ENCODE measurements at places on chromosomes 2 and 18.
A peak's percentile ranks its signal among the peaks of the same experiment; 100 is the strongest.

DNA sequence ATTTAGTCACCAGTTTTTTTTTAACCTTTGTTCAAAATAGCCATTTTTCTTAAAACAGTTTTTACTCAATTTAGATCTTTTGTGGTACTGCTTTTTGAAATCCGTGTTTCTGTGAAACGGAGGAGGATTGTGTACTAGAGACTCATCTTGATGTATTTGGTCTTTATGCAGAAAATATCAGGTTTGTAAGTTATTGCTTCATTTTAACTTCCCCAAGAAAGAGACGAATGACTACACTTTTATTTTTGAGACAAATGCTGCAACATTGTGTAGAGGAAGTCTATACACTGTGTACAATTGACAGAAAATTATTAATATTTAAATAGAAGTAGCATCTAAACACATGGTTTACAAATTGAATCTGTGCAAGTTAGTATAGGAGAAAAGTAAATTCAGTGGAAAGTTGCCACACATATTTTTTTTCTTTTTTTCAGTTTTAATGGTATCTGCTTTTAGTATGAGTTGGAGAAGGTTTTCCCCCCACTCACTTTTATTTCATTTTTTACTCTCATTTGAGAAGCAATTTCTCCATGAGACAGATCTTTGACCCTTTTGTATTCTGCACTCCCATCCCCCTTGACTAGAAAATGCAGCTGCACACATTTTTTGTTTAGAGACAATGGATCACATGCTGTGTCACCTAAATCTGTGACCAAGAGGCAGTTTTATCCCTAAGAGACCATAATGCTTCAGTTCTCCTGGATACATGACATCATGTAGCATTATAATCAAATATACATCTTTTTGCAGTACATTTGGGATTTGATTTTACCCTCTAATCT is 200.8 kb upstream of the STON1 start:
- DNase-seq, result no peak

DNA sequence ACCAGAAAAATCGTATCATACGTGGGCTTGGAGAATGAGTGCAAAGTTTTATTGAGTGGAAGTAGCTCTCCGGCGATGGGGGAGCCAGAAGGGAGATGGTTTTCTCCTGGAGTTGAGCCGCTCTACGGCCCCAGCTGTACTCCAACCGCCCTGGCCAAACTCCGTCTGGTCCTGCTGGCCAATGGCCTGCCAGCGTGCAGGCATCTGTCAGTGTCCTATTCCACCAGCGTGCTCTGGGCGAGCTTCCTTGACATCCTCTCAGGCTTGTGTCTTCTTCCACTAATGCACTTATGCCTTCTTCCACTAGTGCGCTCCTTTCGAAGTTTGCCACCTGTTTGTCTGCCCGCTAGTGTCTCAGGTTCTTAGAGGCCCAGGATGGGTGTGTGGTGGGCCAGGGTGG is 345.5 kb upstream of the CDH19 start:
- no peak for DNase-seq

- no peak for DNase-seq
These were observed 11.3 kb downstream of the CNNM4 start for GRCh38 chr2:96771796-96772618.

- DNase-seq, result no peak
These were observed 758.7 kb downstream of the TMEM182 start for GRCh38 chr2:103520547-103520946.

- DNase-seq, result no peak
These were observed 100.8 kb downstream of the EPC2 start for GRCh38 chr2:148745151-148745851.

GRCh38 chr2:197198890-197199289 is 111.7 kb downstream of the ANKRD44 start:
- no peak for DNase-seq

GRCh38 chr2:65024149-65024829 is 31.9 kb upstream of the CEP68 start:
- peak; percentile 98 for DNase-seq

DNA sequence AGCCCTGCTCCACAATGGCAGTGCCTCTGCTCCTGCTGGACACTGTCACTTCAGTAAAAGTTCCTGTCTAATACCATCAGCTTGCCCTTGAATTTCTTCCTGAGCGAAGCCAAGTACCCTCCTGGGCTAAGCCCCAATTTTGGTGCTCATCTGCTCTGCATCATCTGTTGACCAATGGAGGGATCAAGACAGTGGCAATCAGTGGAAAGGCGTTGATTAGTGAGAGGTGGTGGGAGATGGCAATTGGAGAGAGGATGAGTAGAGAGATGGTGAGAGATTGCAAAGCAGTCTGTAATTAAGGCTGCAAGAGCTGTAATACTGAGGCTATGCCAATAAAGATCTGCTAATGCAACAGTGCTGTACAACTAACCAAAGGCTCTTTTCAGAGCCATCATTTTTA is 299.4 kb upstream of the CDH2 start:
- no peak for DNase-seq

- DNase-seq, result peak; percentile 87
These were observed 137.4 kb upstream of the ETAA1 start for GRCh38 chr2:67259556-67260342.

DNA sequence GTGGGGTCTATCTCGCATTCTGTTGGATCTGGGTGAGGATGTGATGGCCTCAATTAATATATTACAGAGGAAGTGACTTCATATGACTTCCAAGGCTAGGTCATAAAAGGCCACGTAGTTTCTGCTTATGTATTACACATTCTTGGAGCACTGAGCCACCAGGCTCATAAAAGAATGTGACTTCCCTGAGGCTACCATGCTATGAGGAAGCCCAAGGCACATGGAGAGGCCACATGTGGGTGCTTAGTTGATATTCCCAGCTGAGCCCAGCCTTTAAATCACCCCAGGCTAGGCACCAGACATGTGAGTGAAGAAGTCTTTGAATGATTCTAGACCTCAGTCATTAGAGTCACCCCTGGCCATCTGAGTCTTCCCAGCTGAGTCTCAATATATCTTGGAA is 13.3 kb upstream of the REEP1 start:
- no peak for DNase-seq

GRCh38 chr2:236859908-236860307 is 225.8 kb upstream of the COPS8 start:
- no peak for DNase-seq

GRCh38 chr2:133264989-133265401 is 303.3 kb downstream of the NCKAP5 start:
- no peak for DNase-seq

DNA sequence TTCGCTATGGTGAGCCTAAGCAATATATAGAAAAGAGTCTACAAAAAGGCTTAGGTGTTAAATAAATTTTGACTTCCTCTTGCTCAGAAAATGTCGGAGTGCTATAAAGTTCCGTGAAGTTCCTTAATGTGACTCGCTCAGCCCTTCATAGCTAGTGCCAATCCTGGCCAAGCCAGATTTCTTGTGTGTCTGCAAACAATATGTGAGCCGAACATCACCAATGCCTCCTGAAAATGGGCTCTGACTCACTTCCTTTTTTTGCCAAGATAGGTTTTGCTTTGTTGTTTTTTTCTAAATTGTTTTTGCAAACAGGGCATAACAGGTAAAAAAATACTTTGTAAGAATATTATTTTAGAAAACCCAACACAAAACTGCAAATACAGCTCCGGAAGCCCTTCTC is 26.1 kb downstream of the CDC42EP3 start:
- DNase-seq, result peak; percentile 71

- peak; percentile 59 for DNase-seq
These were observed 4.1 kb downstream of the ANTXR1 start for GRCh38 chr2:69017080-69017479.

- DNase-seq, result no peak
These were observed 31.3 kb downstream of the SP140 start for GRCh38 chr2:230256733-230257332.

DNA sequence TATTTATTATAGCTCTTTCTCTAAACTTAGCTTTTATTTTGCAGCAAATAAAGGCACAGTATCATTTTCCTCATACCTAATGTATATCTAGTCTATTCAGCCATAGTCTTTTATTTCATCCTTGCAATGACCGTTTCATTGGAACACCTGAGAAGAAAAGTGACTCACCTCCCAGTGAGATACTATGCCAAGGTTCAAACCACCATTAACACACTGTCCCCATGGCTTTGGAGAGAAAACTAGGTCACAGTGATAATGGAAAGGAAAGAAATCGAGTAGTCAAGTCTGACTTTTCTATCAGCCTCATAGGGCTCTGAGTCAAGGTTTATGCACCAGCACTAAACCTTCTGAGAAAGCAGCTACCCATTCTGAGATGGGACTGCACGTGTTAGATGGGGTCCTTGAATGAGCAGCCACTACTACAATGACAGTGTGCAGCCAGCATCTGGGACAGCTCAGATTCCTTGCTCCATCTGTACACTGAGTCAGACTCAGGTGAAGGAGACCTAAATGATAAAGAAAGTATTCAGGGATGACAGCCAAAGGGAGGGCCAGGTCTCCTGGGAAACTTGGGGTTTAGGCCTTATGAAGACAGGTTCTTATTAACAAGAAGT is 971.1 kb upstream of the ACVR2A start:
- DNase-seq, result no peak

DNA sequence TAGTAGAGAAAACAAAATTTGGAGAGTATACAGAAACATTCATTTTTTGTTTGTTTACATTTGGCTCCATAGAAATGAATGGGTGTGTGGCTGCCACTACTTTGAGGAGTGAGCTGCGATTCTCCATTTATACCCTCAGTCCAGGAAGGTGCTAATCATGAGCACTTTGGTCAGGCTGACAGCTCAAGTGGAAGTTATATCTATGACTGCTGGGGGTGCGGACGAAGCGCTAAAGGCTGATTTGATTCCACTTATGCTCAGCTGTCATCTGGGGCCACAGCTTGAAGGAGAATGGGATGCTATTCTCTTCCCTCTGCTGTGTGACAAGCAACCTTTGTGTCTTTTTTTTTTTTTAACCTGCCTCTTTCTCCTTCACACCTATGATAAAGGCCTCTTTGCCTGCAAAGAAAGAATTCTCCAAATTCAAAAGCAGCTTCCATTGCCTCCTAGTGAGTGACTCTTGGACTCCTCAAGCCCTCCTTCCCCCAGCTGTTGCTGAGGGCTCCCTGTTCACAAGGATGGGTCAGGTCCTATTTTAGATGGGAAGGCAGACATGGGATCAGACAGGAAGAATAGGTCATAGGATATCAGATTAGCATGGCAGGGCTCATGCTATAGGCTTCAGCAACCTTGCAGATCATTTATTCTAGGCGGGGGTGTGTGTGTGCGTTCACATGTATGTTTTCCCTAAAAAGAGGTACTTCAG is 201.6 kb downstream of the SETBP1 start:
- DNase-seq, result no peak

DNA sequence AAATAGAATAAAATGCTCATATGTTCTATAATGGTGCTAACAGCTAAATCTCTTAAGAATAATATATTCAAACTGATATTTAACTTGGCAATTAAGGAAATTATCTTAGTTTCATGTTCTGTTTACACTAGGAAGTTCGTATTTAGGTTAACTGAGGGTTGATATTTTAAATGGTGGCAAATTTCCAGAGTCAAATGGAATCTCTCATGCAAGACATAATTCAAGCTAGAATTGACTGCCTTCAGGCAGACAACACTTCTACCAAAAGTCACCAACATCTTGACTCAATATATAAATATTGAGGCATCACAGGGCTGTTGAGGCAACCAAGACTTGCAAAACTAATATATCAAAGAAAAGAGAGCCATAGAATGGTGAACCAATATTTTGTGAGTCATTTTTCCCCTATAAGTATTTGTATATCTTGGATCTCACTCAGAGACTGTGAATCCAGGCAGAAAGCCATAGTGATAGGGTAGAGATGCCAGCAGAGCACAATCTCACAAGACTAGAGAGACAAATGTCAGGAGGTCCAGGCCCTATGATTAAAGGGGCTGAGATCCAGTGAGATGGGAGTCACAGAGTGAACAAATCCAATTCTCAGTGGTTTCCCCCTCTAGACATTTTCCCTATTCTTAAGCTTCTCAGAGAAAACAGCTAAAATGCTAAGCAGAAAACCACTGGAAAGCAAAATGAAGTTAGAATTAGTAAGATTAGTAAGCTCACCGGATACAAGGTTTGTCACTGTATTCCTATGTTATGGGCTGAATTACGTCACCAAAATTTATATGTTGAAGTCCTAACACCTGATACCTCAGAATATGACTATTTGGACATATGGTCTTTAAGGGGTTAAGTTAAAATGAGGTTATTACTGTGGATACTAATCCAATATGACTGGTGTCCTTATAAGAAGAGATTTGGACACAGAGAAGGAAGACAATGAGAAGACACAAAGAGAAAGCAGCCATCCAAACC is 358.2 kb upstream of the UBE2E3 start:
- DNase-seq, result peak; percentile 64

GRCh38 chr2:124838406-124838805 is 813.3 kb downstream of the CNTNAP5 start:
- no peak for DNase-seq

- DNase-seq, result no peak
These were observed 5.3 kb downstream of the MAP4K3 start for GRCh38 chr2:39431592-39432316.

- DNase-seq, result peak; percentile 66
These were observed 17.3 kb upstream of the CYS1 start for GRCh38 chr2:10097352-10098148.

GRCh38 chr18:44386401-44386800 is 294.3 kb upstream of the SETBP1 start:
- no peak for DNase-seq

GRCh38 chr2:160054984-160055725 is 7.3 kb downstream of the PLA2R1 start:
- no peak for DNase-seq

GRCh38 chr18:42069036-42069435 is 114.0 kb downstream of the PIK3C3 start:
- DNase-seq, result no peak

DNA sequence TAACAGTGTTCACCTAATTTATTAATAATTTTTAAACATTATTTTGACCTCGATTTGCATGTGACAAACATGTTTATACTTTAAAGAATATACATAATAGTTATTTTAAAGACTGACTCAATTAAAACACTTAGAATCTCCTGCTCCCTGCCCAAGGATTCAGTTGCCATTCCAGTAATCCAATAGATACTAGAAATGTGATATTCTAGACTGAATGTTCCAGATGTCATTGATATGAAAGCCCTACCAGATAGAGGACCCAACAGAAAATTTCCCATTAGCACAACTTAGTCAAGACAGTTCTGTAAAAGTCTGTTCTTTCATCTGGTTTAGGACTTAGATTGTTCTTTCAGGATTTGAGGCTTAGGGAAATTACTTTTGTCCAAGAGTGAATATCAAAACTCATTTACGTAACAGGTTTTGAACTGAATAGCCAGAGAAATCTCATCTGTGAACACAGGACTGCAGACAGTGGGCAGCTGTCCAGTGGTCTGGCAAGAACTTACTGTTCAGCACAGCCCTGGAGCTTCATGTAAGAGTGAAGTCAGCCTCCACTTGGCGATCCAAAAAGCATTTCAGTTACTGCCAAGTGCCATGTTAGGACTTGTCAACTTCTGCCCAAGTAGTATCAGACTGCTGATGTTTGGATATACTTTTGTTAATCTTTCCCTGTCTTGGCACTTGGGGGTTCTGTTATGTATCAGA is 77.5 kb downstream of the OSBPL6 start:
- no peak for DNase-seq

- DNase-seq, result no peak
These were observed 33.8 kb downstream of the ACVR1 start for GRCh38 chr2:157842106-157842879.

Measured in fibroblast of skin of back (primary cell).